Activated naive CD4-positive, alpha-beta T cell treated with anti-CD3 and anti-CD28 coated beads, Interleukin-2, amount 50 U/mL, for 16 hours (primary cell): ENCODE measurements at places on chromosomes 4 and X.

- DNase-seq: no peak
Measured at GRCh38 chrX:9148615-9149399, 114.9 kb upstream of the FAM9B start.

- no peak for DNase-seq
Measured at GRCh38 chr4:108350332-108350731, 181.6 kb upstream of the LEF1 start.

- no peak for DNase-seq
Measured at GRCh38 chr4:80294206-80294605, 27.7 kb downstream of the FGF5 start.

- no peak for DNase-seq
Measured at GRCh38 chr4:14513471-14513870, 488.8 kb upstream of the CPEB2 start.

- DNase-seq: no peak
Measured at GRCh38 chr4:33941854-33942253, 2302.5 kb downstream of the ARAP2 start.

- DNase-seq: no peak
Measured at GRCh38 chrX:69137371-69138117, 27.7 kb downstream of the PJA1 start.

DNA sequence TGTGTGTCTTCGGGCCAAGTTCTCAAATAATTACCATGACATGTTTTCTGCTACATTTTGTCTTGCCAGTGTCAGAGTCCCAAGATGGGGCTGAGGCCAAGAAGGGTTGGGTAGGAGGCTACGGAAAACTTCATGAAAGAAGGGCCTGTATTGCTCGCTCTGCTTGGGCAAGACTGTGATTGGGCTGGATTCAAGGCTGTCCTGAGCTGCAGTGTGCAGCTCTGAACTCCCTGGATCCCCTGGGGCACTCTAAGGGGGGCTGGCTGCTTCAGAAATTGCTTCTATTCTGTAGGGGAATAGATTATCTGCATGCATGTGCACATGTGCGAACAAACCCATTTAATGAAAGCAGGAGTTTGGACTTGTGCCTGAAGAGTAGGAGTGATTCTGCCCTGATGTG, 13.6 kb downstream of the TSPAN6 start:
- no peak for DNase-seq

DNA sequence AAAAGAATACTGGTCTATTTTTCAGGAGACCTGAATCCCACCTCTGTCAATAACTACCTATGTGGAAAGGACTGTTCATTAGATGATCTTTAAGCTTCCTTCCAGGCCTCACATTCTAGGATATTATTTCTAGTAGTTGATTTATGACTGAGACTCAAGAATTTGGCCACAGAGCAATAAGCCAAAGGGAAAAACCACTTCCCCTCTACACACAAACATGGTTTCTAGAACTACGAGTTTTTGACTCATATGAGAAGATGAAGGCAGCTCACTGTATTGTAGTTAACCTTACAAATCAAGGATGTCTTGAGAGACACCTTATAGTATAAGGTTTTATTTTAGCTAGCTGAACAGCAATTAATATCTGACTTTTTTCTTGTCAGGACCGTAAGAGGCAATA, 36.9 kb upstream of the GDPD2 start:
- no peak for DNase-seq

GRCh38 chr4:42112846-42113245, 39.6 kb downstream of the BEND4 start:
- no peak for DNase-seq

- no peak for DNase-seq
Measured at GRCh38 chrX:131671735-131672134, 127.9 kb downstream of the OR13H1 start.

GRCh38 chrX:48702716-48703115, 6.2 kb downstream of the SUV39H1 start:
- DNase-seq: no peak

DNA sequence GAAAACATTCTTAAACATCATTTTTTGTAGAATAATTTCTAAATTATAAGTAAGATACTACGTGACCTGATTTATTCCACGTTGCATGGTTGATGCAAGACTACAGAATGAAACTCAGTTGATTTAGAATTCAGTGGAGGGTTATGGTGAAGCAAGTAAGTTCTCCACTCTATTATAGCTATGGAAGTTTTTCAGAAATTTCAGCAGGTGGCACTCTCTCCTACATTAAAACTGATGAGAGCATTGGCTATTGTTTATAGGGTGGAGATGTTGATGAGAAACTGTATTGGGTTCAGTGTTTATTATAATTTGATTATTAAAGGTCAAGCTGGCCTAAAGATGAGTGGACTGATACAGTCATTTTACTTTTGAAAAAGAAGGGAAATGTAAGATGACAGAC, 88.0 kb downstream of the FNIP2 start:
- no peak for DNase-seq

- no peak for DNase-seq
Measured at GRCh38 chr4:28167411-28167810, 1306.8 kb downstream of the STIM2 start.

GRCh38 chr4:82517043-82517442, 44.7 kb downstream of the TMEM150C start:
- DNase-seq: no peak

DNA sequence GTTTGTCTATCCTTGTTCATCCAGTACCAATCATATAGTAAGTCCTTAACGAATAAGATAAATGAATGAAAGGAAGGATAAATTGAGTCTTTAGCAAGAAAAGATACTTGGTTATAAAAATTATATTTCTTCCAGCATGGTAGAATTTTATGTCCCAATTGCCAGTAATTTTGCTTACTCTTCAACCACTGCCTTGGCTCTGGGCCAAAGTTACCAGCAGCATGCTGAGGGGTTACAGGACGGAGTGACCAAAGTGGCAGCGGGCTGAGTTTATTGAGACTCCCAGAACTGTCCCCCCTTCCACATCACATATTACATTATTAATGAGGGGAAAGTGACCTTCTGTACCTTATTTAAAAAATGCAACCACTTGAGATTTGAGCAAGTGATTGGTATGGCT, 121.7 kb downstream of the RASGEF1B start:
- DNase-seq: no peak

GRCh38 chr4:74768857-74769525, 25.3 kb downstream of the BTC start:
- no peak for DNase-seq

GRCh38 chrX:17939724-17940123, 78.6 kb upstream of the RAI2 start:
- DNase-seq: no peak

DNA sequence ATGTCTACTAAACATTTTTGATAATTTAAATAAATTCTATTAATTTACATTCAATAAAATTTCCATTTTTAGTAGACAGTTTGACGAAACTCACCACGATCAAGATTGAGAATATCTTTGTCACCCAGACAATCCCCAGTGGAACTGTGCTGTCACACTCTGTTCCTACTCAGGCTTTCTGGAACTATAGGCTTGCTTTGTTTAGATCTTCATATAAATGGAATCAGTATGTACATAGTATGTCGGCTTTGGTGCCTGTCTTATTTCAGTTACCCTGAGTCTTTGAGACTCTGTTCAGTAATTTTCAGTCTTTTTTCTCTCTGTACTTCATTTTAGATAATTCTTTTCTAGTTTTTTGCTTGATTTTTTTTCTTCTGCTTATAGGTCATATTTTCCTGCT, 163.5 kb upstream of the EMCN start:
- DNase-seq: no peak

- DNase-seq: no peak
Measured at GRCh38 chrX:101164766-101165590, 54.6 kb upstream of the DRP2 start.

DNA sequence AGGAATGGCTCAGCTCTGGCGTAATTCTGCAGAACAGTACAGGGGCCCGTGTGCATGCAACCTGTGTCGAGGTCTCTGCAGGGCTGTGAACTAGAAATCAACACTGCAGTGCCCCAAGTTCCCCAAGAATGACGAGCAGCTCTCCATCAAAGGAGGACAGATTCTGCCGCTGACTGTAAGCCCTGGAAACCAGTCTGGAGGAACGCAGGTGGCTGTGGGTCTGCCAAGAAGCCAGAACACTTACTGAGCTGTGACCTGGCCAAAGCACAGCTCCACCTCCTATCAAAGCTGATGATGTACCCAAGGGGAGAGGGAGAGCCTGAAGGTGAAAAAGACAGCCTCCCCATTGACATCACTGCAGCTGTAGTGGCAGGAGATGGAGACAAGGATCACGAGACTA, 80.3 kb upstream of the STS start:
- DNase-seq: no peak

DNA sequence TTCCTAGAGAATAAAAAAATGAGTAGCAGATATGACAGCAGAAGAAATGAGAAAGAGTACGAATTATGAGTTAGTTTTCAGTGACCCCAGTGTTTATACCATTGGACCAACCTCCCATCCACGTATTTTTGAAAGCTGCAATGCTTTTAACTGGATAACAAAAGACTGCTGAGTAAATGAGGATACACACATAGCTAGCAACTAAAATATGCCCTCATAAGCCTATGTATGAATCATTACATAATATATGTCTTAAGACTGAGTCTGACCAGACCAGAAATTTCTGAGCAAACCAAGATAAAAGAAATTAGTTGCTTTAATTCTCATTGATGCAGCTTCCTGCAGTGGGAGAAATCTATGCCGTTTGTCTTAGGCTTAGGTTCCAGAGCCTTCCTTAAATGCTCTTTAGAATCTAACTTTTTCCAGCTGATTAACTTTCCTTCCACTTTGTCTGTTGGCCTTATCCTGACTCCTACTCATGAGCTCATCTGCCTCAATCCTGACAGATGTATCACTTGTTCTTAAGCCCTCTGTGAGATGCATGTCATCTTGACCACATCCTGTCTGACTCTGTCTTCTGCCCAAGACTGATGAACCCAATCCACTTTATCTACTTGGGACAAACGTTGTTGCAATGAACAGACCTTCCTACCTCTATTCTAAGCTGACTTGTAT, 301.4 kb upstream of the AADAT start:
- DNase-seq: no peak

DNA sequence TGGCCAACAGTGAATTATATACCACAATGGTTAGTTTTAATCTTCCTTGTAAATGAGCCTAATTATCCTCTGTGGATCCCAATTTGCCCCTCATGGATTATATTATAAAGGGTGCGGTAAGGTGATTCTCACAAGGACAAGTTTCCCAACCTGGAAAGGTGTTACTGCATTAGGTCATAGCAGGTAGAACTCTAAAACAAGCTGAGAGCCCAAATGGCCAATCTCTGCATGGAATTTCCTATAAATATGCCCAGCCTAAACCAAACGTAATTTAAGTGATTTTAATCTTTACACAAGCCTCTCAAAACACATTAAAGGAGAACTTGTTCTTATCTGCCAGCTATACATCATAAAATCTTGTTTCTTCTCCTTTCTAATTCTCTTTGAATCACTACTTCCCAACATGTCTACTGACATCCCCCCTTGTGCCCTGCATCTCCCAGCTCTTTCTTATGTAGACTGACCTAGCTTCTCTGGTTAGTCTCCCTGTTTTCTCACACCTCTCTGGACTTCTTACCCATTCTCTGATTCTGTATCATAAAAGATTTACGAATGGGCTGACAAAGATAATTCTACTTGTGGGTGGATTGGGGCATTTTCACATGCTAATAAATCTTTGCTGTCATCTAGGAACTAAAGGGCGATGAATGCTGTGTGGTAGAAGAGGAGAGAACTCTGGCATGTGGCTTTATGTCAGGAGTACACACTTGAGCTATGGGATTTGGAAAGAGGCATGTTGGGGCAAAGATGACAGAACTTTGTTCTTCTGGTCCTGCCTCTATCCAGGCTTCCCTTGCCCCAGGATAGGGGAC, 94.3 kb upstream of the PGRMC2 start:
- DNase-seq: no peak

DNA sequence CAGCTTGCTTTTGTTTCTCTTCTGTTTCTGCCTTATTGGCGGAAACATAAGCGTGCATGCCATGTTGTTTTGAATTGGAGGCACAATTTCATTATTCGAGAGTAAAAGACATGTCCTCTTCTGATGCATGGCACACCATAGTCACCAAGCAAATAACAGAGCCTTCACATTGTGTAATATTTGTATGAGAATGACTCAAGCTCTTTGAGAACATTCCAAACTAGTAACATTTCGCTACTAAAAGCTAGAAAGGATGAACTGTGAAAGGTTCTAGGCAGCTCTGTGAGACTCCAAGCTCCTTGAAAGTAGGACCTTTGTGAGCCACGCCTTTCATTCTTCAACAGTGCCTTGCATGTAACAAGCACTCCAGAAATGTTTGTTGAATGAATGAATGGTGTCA, 9.2 kb upstream of the ANXA3 start:
- no peak for DNase-seq

- no peak for DNase-seq
Measured at GRCh38 chr4:73576381-73576780, 43.9 kb downstream of the RASSF6 start.

- no peak for DNase-seq
Measured at GRCh38 chrX:31255310-31256033, 183.6 kb upstream of the FTHL17 start.

DNA sequence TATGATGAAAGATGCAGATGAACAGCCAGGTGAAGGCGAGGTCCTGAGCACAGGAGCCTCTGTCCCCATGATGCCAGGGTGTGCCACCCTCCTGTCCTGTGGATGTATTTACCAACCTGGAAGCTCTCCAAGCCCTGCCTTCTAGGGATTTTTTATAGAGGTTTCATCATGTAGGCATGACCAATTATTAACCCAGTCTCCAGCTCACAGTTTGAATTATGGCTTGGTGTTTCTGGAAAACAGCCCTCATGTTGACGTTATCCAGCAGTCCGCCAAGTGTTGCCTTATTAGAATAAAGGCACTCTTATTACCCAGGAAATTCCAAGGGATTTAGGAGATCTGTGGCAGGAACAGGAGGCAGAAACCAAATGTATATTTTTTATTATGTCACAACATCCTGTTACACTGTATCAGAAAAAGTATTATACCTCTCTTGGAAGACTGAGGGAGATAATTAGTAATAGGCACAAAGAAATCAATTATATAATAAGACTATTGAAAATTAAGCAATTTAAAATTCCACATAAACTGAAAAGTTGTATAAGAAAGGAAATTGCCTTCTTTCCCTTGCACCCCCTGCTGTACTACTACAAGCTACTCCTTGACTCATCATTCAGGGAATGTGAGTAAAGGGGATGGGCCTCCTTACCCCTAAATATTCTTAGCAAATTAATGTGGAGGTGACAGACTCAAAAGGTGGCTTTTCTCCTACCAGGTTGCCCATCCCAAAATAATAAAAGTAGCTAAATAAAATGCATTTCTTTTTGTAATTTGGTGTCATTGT, 129.6 kb downstream of the ZNF330 start:
- no peak for DNase-seq

DNA sequence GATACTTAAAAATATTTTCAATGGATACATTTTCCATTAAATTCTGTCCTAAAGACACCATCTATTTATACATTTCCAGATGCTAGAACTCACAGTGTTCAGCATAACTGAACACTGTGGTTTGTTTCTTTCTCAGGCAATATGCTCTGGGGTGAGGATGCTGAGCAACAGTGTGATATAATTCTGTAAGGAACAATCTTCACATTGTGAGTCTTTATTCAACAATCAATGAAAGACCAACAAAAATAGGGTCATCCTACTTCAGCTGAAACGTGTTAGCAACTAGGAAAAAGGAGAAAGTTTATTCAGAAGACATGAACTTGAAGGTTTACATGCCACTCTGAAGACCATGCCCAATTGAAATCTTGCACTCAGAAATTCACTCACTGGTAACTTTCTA, 284.8 kb downstream of the UNC5C start:
- DNase-seq: no peak

- no peak for DNase-seq
Measured at GRCh38 chr4:139774759-139775487, 109.3 kb downstream of the MGST2 start.

- DNase-seq: no peak
Measured at GRCh38 chr4:158722291-158722916, 792 bp downstream of the PPID start.

- DNase-seq: no peak
Measured at GRCh38 chr4:157896726-157897125, 276.1 kb downstream of the GASK1B start.
